ENCODE measurements at places on chromosomes 2 and 18. TPM values are rescaled to one million over a fixed set of nuclear protein-coding genes. Genes with fewer than 3 reads are reported as not detected.

Gene ALPI
- total RNA-seq, result not detected

Gene RAPH1
- total RNA-seq, result 27.4 TPM

Gene TUBA3D
- 0.21 TPM for total RNA-seq

Gene HNMT
- 3.6 TPM for total RNA-seq

Gene CABYR
- 20.1 TPM for total RNA-seq

Gene DNAJC27
- total RNA-seq, result 4.5 TPM

Gene ERFE
- 2.5 TPM for total RNA-seq

Gene REG3G
- total RNA-seq, result not detected

Gene BCL11A
- total RNA-seq, result 59.3 TPM

Gene RFX8
- 1.3 TPM for total RNA-seq

Gene HK2
- total RNA-seq, result 61.9 TPM

Gene MTCL1
- 62.0 TPM for total RNA-seq

Gene TEKT4
- not detected for total RNA-seq

Gene CFC1
- 0.31 TPM for total RNA-seq

Gene KYNU
- 0.13 TPM for total RNA-seq

Gene GALNT14
- total RNA-seq, result 13.7 TPM

Gene PTPRN
- 5.2 TPM for total RNA-seq

Gene SLC9A2
- total RNA-seq, result 0.15 TPM

Gene KLHL14
- total RNA-seq, result 1.3 TPM

Gene PSMA8
- not detected for total RNA-seq

Gene MYO3B
- 0.27 TPM for total RNA-seq

Data from H1 (cell line).